ENCODE measurements at places on chromosomes 5 and 9. TPM values are rescaled to one million over a fixed set of nuclear protein-coding genes. Genes with fewer than 3 reads are reported as not detected.

DNA sequence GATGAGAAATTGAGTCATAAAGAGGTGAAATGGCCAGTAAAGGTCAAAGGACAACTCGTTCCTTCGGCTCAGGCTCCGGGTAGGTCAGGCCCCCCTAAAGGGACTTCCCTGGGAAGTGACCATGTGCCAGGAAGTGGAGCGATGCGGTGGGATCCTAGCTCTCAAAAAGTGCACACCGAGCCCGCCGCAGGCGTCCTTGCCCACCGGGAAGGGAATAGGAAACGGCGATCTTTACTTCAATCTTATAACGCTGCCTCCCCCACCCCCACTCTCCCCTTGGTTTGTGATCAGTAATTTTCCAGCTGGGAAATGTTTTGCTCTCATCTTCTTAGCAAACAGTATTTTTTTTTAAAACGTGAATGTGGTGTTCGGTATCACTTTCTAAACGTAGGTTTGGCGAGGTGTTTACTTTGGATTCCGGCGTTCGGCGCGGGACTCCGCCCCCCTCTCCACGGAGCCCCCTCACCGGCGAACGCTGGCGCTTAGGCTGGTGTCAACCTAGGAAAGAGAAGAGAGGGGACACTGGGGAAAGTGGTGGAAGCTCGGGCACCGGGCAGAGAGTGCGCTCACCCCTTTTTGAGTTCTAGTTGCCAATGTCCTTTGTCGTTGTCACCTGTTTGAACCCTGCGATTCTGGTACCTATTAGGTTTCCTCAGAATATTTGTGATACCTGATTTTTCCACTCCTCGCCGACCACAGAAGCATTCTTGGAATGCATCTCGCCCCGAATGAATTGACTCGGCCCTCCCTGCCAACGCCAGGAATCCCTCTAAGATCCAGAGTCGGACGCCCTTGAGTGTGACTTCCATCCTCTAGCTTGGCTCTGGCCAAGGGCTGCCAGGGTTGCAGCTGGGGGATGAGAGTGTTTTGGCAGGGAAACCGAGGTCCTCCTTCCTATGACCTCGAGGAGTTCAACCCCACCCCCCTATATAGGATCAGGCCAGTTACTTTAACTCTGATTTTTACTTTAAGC is 1.8 kb upstream of the KLF4 start:
- peak; percentile 54 for DNase-seq

DNA sequence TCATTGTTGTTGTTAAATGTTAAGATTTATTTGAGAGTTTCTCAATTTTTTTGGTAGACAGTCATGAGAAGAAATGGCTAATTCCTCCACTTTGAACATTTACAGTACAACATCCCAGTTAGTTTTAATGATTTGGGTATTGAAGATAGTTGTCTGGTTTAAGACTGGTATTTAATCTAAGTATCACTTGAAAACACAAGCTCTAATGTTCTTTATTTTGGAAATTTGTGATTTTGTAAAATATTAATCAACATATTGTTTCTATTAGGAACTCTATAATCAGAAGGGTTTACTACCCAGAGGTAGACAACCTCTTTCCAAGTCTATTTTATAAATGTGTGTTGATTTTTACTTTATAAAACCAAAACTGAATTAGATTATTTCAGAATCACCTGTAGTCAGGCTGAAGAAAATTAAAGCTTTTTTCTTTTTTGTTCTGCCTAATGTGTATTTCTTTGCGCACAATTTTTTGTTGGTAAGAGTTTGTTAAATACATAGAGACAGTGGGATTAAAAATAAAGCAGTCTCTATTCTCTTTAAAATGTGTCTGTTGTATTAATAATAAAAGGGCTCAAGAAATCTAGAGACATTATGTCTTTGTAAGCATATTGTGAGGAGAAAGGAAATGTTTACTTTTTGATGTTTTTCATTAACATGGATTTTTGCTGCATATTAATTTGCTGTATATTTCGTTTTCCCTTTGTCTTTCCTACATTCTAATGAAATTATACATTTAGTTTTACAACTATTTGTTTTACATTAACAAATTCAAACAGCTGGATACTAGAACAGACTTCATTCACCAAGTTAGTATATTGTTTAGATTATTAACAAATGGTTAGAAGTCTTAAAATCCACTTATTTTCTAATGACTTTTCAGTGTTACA is 3.9 kb upstream of the PURA start:
- DNase-seq, result no peak

GRCh38 chr5:17430241-17430640 is 67.8 kb upstream of the TAF11L2 start:
- no peak for DNase-seq

DNA sequence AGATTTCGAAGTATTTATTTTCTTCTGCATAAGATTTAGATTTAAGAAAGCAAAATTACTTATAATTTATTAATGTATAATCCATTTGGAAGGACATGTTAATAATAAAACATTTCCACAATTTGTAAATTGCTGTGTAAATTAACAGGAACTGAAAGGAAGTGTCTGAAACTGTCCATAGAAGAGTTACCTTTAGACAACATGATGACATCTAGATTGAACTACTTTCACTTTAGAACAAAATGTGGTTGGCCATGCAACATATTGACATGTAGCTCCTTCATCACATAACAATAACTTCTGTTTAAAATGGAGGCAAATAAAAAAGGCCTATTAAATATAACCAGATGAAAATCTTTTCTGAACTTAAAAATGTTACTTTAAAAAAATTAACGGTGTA is 1849.5 kb upstream of the ACO1 start:
- no peak for DNase-seq

DNA sequence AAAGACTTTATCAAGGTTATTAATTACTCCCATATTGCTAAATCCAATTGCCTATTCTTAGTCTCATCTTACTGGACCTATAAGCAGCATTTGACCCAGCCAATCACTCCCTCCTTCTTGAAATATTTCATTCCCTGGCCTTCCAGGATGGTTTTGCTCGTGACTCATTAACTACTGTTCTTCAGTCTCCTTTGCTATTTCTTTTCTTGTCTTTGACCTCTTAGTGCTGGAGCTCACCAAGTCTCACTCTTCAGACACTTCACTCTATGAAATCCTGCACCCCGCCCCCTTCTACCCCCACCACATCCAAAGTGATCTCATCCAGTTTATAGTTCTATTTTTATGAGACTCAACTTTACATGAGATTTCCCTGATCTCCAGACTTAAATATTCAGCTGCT is 803.1 kb upstream of the WWC1 start:
- DNase-seq, result no peak

DNA sequence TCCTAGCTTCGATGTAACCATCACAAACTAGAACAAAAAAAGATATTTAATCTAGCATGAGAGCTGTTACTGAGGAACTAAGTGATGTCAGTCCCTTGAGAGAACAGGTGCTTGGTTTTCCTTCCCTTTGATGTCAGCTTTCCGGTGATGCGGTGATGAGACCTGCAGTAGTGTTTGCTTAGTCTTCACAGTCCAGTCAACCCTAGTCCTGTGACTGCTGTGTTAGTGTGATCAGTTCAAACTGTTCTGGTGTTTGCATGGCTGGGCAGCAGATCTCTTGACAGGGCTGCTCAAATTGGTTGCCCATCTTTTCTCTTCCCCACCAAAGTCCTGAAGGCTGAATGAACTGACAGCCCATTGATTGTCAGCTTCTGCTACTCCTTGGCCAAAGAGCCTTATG is 608.6 kb upstream of the DAB2 start:
- no peak for DNase-seq

GRCh38 chr9:68515326-68516017 is 25.2 kb downstream of the TMEM252 start:
- DNase-seq, result no peak

DNA sequence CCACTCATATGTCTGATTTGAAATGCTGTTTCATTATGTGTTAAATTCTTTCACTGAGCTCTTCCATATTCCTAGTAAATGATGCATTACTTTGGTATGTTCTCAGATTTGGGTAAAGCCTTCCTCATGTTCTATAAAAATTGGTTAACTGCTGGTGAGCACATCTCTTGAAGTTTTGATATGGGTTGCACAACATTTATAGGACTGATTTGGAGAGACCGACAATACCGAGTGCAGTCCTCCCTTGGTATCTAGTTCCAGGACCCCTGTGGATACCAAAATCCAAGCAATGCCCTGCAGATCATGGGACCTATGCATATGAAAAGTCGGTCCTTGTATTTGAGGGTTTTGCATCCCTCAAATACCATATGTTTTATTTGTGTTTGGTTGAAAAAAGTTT is 37.8 kb downstream of the WDR36 start:
- DNase-seq, result no peak

SEMA5A gene
- polyA plus RNA-seq, result 5.2 TPM

LRRC70 gene
- 3.3 TPM for polyA plus RNA-seq

CCDC192 gene
- polyA plus RNA-seq, result 0.91 TPM
